ENCODE measurements at places on chromosomes 5 and 9. TPM values are rescaled to one million over a fixed set of nuclear protein-coding genes. Genes with fewer than 3 reads are reported as not detected.

The LRRC19 gene
- total RNA-seq: not detected

The RAI14 gene
- 75.0 TPM for total RNA-seq

The NPR3 gene
- 33.9 TPM for total RNA-seq

The NR6A1 gene
- total RNA-seq: 4.1 TPM

The ZNF618 gene
- total RNA-seq: 9.9 TPM

The ARHGAP26 gene
- total RNA-seq: 25.6 TPM

The FBXW5 gene
- 98.5 TPM for total RNA-seq

The SEMA4D gene
- 30.2 TPM for total RNA-seq

The SLC45A2 gene
- not detected for total RNA-seq

The IL33 gene
- 48.4 TPM for total RNA-seq

Data from left lung (tissue), 14 donors.